ENCODE measurements at places on chromosomes 7 and 10. TPM values are rescaled to one million over a fixed set of nuclear protein-coding genes. Genes with fewer than 3 reads are reported as not detected.

Gene PLAC9
- not detected for total RNA-seq

DNA sequence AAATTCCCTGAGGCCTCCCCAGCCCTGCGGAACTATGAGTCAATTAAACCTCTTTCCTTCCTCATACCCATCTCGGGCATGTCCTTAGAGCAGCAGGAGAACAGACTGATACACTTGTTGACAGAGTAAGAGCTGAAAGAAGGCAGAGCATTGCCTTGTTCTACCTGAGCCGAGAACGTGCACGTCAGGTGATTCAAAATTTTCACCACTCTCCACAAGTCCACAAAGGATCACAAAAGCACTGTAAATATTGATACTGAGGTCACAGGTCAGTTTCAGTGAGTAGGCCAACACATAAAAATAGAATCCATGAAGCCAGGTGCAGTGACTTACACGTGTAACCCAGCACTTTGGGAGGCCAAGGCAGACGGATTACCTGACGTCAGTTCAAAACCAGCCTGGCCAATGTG is 27.8 kb downstream of the DCLRE1C start:
- DNase-seq: no peak

Gene TMEM176B
- not detected for total RNA-seq

Gene ZNF804B
- total RNA-seq: not detected

Gene SLC16A9
- total RNA-seq: 3.5 TPM

DNA sequence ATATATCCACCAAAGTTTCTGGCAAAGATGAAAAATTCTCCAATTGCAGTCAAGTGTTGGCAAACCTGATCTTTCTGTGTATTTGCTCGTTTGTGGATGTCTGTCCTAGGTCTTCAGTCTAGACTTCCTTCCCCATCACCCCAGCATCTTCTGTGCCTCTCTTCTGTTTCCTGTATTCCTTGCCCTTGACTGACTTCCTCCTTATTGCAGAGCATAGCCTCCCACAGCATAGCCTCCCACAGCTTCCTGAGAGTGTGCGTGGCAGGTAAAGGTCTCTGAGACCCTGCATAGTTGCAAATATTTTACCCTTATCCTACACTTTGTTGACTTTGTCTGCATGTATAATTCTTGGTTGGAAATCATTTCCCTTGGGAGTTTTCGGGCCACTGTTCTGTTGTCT is 18.4 kb downstream of the SLC18A2 start:
- DNase-seq: no peak

Data from epithelial cell of proximal tubule (primary cell).